Panc1 (cell line): ENCODE measurements at places on chromosomes 6 and 20.

DNA sequence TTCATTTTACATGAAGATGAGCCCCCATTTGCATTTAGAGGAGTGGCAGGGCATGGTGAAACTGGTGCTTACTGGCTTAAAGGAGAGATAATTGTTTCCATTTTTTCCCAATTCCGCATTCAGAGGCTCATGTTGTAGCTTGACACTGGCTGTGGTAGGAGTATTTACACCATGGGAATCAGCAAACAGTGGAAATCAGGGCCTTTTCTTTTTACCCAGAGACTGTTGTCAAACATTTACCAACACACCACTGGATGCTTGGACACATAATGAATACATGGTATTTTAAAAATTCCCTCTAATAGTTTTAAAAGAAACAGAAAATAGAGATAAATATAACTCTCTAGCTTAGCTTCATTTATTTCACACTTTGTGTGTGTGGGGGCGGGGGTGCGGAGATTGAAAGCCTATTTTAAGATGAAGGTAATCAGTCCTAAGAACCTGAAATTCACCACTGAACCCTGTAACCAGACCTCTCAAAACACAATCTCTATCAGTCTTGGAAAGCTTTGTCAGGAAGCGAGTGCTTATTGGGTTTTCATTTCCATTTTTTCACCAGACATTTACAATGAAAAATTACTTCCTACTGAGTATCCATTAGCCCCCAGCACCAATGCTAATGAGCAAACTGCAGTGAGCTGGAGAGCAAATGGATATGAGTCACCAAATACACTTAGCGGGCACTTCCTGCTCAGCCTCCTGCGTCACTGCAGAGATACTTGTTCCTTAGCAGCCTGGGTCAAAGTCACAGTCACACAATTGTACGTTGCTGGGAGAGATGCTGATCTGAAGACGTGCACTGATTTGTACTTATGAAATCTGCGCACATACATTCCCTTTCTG, 532.0 kb downstream of the BCKDHB start:
- H3K27me3 ChIP-seq = no peaks in the 10 kb centered on the region
- H3K36me3 ChIP-seq = no peaks in the 10 kb centered on the region
- H3K4me3 ChIP-seq = no peak overlapping the region
- no peaks in the 10 kb centered on the region; the same call in 1 of the 2 replicates for H3K4me1 ChIP-seq
- DNase-seq = peak; percentile 74

DNA sequence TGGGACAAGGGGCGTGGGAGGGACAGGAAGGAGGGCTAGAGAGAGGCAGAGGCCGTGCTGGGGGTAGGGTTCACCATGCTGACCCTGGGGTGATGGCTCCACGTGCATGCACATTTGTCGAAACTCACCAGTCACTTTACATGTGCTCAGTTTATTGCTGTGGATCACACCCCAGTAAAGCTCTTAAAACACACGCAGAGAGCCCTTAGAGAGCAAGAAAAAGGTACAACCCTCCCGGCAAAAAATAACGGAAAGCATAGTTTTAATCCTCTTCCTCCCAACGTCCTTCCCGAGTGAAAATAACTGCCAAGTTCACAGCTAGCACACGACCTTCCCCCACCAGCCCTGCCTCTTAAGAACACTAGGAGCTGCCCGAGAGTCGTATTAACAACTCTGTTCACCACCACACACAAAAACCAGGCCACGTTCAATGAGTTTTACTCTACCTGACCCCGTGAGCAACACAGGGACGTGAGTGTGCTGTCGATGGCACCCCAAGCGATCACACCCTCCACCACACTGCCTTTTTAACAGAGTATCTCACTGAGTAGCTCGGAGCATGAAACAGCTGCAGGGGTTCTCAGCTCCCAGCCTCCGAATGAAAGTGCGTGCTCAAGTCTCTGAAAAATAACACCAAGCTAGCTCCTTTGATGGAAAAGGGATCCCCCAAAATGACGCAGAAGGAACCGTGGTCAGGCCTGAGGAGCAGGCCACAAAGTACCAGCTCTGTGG, 39.7 kb downstream of the TAF4 start:
- H3K4me1 ChIP-seq = peaks cover 34% of the 10 kb centered on the region
- no peaks in the 10 kb centered on the region for H3K36me3 ChIP-seq
- H3K27ac ChIP-seq = peak overlapping the region; percentile 53
- no peaks in the 10 kb centered on the region for H3K27me3 ChIP-seq

- no peaks in the 10 kb centered on the region; the same call in 1 of the 2 replicates for H3K36me3 ChIP-seq
- peaks cover 3% of the 10 kb centered on the region; the same call in 1 of the 2 replicates for H3K4me1 ChIP-seq
- no peak overlapping the region for H3K4me3 ChIP-seq
Measured at GRCh38 chr6:129713806-129714333, 3.9 kb upstream of the ARHGAP18 start.

- H3K27me3 ChIP-seq = no peaks in the 10 kb centered on the region
- peaks cover 14% of the 10 kb centered on the region for H3K36me3 ChIP-seq
- H3K4me1 ChIP-seq = no peaks in the 10 kb centered on the region
- H3K27ac ChIP-seq = no peak overlapping the region
Measured at GRCh38 chr20:32333988-32334885, 23.9 kb upstream of the ASXL1 start.

GRCh38 chr20:50363479-50363878, 146.7 kb upstream of the PTPN1 start:
- H3K4me3 ChIP-seq = no peak overlapping the region
- no peak for DNase-seq
- no peaks in the 10 kb centered on the region for H3K36me3 ChIP-seq
- H3K4me1 ChIP-seq = no peaks in the 10 kb centered on the region
- no peaks in the 10 kb centered on the region for H3K27me3 ChIP-seq
- H3K27ac ChIP-seq = no peak overlapping the region

GRCh38 chr6:70241991-70242420, 60.9 kb downstream of the COL9A1 start:
- H3K36me3 ChIP-seq = no peaks in the 10 kb centered on the region
- no peak overlapping the region for H3K4me3 ChIP-seq
- H3K4me1 ChIP-seq = no peaks in the 10 kb centered on the region
- H3K27ac ChIP-seq = no peak overlapping the region
- H3K27me3 ChIP-seq = peaks cover 12% of the 10 kb centered on the region

- H3K4me1 ChIP-seq = peaks cover 4% of the 10 kb centered on the region
- H3K27me3 ChIP-seq = peaks cover 46% of the 10 kb centered on the region
- H3K4me3 ChIP-seq = no peak overlapping the region
- no peak overlapping the region for H3K27ac ChIP-seq
- no peaks in the 10 kb centered on the region for H3K36me3 ChIP-seq
- DNase-seq = no peak
Measured at GRCh38 chr20:59221049-59221706, 57.6 kb downstream of the ZNF831 start.

- H3K27me3 ChIP-seq = no peaks in the 10 kb centered on the region
- H3K27ac ChIP-seq = peak overlapping the region; percentile 96
- no peaks in the 10 kb centered on the region; the same call in 1 of the 2 replicates for H3K36me3 ChIP-seq
- no peak for DNase-seq
Measured at GRCh38 chr6:31402324-31403282, 792 bp upstream of the MICA start.

DNA sequence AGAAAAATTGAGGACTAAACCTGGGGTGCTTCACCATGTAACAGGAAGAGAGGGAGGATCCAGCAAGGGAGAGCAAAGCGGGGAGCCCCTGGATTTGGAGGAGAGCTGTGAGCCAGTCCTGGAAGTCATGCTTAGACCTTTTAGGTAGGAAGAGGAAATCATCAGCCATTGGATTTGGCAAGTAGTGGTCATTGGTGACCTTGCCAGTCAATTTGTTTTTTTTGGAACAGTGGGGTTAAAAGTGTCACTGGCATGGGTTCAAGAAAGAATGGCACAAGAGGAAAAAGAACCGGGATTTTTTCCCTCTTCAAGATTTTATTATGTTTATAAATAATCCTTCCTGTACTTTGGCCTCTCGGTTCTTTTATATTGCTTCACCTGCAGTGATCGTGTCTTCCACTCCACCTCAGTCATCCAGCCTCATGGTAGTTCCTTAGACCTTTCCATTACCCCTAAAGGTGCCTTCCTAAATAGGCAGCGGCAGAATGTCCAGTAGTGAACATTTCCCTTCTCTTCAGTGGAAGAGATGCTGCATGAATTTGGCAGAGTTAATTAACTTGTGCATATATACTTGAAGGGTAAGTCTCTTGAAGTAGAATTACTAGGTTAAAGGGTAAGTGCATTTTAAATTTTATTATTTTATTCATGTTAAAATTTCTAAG, 124.7 kb downstream of the QKI start:
- H3K27ac ChIP-seq = no peak overlapping the region
- peaks cover 2% of the 10 kb centered on the region; the same call in 1 of the 2 replicates for H3K36me3 ChIP-seq
- no peak for DNase-seq
- no peaks in the 10 kb centered on the region for H3K27me3 ChIP-seq

- H3K4me1 ChIP-seq = peaks cover 65% of the 10 kb centered on the region
- peaks cover 5% of the 10 kb centered on the region for H3K36me3 ChIP-seq
- H3K27ac ChIP-seq = peak overlapping the region; percentile 75
- no peaks in the 10 kb centered on the region for H3K27me3 ChIP-seq
Measured at GRCh38 chr20:25254571-25254970, 6.7 kb downstream of the PYGB start.

- no peaks in the 10 kb centered on the region for H3K27me3 ChIP-seq
- no peak overlapping the region for H3K4me3 ChIP-seq
- H3K27ac ChIP-seq = no peak overlapping the region
- no peak for DNase-seq
Measured at GRCh38 chr20:58408603-58409246, 19.7 kb downstream of the VAPB start.

- H3K36me3 ChIP-seq = no peaks in the 10 kb centered on the region
- no peaks in the 10 kb centered on the region for H3K4me1 ChIP-seq
- no peak overlapping the region for H3K4me3 ChIP-seq
- no peak for DNase-seq
- H3K27ac ChIP-seq = no peak overlapping the region
Measured at GRCh38 chr6:130412556-130413290, 46.9 kb downstream of the TMEM200A start.

- H3K27ac ChIP-seq = no peak overlapping the region
- H3K4me1 ChIP-seq = no peaks in the 10 kb centered on the region
- H3K27me3 ChIP-seq = no peaks in the 10 kb centered on the region
- H3K36me3 ChIP-seq = no peaks in the 10 kb centered on the region
- H3K4me3 ChIP-seq = no peak overlapping the region
Measured at GRCh38 chr6:20741490-20741889, 207.2 kb downstream of the CDKAL1 start.
